ENCODE measurements at places on chromosomes 5 and 9.

DNA sequence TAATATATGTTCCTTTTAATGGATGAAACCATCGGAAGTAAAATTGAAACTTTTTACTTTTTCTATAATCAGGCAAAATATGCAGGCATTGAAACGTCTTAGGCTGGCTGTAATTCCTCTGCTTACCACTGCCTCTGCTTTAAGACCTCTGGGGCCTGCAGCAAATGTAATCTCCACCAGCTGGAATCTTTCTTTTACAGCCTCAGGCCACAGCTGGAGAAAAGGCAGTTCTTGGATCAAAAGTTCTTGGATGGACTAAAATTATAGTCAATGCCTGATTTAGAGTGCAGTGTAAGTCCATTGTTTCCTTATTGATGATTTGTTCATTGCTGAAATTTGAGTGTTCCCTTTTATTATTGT lies 396.7 kb downstream of the KCTD16 start:
- no peak for DNase-seq

- no peak for DNase-seq
These were observed 57.1 kb upstream of the IZUMO3 start for GRCh38 chr9:24602693-24603352.

- no peak for DNase-seq
These were observed 388.0 kb upstream of the ZNF608 start for GRCh38 chr5:125134216-125135081.

DNA sequence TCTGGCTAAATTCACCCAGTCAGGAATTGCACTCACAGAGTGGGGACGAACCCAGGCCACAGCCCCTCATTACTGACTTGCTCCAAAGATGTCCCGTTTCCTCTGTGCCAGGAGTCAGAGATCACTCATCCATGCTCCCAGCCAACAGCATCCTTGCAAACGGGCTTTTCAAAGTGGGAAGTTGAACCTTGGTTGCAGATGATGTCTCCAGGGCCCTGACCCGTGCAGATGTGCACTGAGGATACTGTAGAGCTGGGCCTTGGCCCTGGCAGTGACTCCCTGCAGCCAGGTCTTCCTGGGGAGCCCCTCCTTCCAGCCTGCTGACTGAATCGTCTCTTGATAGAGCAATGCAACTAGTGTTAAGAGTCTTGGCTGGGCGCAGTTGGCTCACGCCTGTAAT lies 22.3 kb downstream of the TCF7 start:
- no peak for DNase-seq

GRCh38 chr5:124634228-124634739 lies 112.2 kb downstream of the ZNF608 start:
- DNase-seq: no peak

DNA sequence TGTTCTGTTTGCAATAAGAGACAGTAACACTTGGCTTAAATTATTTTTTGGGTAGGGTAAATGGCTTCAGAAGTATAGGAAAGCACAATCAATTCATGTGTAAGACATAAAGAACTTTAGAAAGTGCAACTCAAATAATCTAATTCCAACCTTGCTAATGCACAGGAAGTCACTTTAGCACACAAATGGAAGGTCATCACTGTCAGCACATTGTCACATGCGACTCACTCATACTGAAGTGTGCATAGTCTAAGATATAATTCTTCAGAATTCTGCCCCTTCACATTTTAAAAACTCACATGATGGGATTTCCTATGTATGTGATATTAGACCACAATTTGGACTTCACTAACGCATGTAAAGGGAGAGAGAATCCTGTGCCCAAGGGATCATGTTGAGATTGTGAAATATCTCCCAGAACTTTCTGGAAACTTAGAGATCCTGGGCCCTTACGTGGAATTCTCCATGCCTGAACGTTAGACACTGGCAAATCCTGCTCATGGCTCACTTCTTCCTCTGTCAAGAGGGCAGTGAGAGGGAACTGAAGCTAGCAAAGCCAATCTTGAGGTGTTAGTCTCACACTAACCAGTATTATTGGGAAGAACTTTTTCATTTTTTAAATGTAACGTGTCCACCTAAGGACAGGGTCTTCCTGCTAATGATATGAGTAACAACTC lies 403.2 kb upstream of the PTGER4 start:
- no peak for DNase-seq

- DNase-seq: no peak
These were observed 1879.3 kb upstream of the WWC1 start for GRCh38 chr5:166412191-166412590.

DNA sequence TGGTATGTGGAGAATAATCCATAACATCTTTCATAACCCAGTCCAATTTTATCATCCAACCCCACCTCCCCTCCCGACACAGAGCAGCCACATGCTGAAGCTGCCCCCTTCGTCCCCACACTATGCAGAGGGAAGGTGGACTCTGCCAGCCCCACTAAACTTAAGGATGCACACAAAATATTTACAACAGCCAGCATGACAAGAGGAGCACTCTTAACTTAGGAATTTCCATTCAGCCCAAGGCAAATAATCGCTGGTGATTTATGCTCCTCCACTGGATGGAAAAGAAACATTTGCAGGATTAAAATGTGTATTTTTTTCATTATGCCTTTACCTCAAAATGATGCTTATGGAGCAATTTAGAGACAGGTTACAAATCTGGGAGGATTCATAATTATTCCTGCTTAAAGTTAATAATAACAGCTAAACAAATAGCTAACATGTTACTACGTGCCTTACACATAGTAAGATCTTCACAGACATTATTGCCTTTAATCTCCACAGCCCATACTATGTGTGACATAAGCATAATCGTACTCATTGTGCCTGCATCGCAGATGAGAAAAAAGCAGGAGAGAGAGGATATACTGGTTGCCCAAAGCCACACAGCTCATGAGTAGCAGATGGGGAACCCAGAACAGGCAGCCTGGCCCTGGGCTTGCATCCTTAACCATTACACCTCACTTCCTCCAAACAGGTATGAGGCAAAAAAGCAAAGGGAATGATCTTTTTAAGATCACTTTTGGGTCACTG lies 92.6 kb downstream of the GLIS3 start:
- no peak for DNase-seq

DNA sequence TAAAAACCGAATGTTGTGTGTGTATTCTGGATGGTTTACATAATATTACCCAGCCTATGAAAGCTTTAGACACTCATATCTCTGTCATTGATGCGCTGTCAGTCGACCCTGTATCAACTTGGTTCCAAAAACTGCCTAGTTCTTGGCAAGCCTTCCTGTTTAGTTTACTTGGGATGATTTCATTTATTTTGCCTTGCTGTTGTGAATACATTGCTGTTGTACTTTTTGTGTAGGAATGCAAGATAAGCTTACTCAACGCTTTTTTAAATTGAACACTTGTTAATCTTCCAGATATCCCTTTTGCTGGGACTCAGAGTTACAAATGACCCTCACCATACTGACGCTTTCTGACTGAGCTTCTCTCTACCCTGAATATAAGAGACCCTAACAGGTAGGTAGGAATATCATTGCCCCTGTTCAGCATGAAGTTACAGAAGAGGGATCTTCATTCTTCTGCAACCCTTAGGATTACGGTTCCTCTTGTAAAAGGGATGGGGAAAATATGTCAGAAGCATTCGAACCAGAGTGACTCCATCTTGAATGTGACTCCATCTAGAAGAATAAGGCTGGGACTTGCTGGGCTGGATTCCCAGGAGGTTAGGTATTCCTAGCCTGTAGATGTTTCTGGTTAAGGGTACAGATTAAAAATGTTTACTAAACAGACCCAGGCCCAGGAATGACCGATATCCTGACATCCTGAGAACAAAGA lies 13.7 kb upstream of the PAIP1 start:
- DNase-seq: no peak

DNA sequence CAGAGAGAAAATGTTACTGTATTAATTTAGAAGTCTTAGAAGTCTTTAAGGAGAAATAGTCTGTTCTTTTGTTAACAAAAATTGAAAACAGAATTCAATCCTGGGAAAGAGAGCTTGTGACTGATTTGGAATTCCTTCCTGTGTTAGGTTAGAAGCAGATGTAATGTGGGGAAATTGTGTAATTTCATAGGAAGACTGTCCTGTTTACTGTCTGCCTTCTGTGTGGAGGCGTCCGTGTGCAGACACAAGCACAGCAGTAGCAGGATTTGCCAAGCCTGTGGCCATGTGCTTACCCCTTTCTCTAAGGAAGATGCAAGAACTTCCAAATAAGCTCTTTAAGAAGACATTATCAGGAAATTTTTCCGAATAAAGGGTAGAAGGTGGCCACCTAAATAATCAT lies 36.7 kb upstream of the F2R start:
- DNase-seq: no peak

DNA sequence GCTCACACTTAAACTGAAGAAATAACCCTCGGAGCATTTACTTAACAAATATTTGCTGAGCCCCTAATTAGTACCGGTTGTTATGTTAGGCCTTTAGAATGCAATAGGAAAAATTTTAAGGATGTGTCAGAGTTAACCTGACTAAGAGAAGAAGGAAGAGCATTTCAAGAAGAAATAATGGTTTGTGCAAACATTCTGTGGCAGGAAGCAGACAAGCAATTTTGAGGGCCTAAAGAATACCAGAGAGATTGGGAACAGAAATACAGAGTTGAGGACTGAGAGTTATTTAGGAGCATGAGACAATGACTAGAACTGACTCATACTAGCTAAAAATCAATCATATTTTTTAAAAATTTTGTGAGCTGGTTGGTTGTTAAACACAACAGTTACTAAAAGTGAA lies 218.8 kb downstream of the PRR16 start:
- no peak for DNase-seq

GRCh38 chr9:27427272-27427643 lies 96.8 kb upstream of the IFNK start:
- DNase-seq: no peak

DNA sequence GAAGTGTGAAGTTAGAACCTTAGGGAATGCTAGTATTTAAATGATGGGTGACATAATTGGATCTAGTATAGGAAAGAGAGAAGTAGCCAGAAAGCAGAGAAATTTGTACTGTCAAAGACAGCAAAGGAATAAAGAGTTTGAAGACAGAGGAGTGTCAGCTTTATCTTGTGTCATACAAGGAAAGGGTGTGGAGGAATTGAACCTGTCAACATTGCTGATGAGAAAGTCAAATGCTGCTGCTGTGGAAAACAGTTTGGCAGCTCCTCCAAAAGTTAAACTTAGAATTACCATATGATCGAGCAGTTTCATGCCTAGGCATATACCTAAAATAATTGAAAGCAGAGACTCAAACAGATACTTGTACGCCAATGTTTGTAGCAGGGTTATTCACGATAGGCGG lies 63.7 kb downstream of the DENND4C start:
- no peak for DNase-seq

GRCh38 chr5:67350618-67351201 lies 154.1 kb upstream of the CD180 start:
- DNase-seq: peak; percentile 20

GRCh38 chr9:80028501-80028900 lies 456.7 kb downstream of the TLE4 start:
- DNase-seq: no peak

- peak; percentile 88 for DNase-seq
These were observed 75.0 kb downstream of the STK10 start for GRCh38 chr5:172113036-172113435.

- no peak for DNase-seq
These were observed 75.8 kb upstream of the SARDH start for GRCh38 chr9:133813749-133814585.

- DNase-seq: no peak
These were observed 72.7 kb downstream of the MRPL36 start for GRCh38 chr5:1726956-1727355.

DNA sequence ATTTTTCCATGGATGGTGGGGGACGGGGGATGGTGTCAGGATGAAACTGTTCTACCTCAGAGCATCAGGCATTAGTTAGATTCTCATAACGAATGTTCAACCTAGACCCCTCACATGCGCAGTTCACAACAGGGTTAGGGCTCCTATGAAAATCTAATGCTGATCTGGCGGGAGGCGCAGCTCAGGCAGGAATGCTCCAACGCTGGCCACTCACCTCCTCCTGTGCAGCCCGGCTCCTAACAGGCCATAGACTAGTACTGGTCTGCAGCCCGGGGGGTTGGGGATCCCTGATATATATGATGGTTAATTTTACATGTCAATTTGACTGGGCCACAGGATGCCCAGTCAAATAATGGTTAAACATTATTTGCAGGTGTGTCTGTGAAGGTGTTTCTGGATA lies 199.0 kb upstream of the NR4A3 start:
- DNase-seq: no peak

- no peak for DNase-seq
These were observed 211.6 kb downstream of the SPOCK1 start for GRCh38 chr5:137287569-137287968.

GRCh38 chr9:31032206-31032605 lies 1352.2 kb upstream of the ACO1 start:
- no peak for DNase-seq

DNA sequence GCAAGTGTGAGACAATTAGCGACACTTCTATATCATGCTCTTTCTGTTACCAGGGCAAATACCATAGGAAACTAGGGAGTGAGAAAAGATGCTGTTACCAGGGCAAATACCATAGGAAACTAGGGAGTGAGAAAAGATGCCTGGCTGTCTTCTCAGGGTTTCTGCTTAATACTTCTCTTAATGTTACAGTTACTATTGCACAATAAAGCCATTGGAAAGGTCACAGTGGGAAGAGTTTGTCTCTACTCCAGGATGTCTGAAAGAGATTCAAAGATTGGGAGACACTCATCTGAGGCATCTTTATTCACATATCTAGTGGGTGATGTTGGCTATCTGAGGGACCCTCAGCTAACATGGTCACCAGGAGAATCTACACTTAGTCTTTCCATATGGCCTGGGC lies 431.7 kb upstream of the POU5F2 start:
- no peak for DNase-seq

GRCh38 chr5:152309926-152310450 lies 95.1 kb downstream of the NMUR2 start:
- no peak for DNase-seq

DNA sequence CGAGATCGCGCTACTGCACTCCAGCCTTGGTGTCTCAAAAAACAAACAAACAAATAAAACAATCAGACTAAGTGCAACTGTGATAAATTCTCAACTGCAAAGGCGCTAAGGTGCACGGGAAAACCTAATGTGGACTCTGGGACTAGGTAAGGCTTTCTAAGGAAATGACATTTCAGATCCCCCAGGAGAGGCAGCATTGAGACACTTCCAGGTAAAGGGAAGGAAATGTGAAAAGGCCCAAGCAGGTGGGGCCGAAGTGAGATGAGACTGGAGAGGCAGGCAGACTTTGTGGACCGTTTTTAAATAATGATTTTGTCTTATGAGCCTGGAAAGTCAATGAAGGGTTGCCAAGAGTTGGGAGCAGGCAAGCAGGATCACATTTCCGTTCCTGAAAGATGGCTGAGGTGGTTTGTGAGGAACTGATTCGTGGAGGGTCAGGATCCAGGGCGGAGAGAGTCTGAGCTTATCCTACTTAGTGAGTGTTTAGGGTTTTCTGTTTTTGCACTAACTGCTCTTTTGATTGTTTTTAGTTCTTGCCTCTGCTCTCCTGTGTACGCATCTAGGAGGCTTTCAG lies 2.0 kb upstream of the APBA1 start:
- DNase-seq: no peak

DNA sequence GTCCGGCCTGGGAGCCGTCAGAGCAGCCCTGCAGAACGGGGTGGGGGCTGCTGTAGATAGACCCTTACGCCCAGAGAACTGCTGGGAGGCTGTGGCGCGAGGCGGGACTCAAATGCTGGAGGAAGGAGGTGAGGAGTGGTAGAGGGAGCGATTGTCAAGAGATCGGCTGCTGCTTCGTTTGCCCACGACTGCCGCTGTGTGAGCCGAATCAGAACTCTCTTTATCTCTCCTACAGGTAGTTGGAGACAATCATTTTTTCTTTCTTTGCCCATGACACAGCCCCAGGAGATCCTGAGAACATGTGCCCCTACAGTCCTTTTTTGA lies 456 bp downstream of the ZNF79 start:
- DNase-seq: peak; percentile 21

GRCh38 chr5:171680485-171680884 lies 105.1 kb upstream of the SMIM23 start:
- DNase-seq: no peak

All from CD4-positive, alpha-beta T cell treated with Interleukin-6 at 100 ng/mL for 8 hours (primary cell).